ENCODE measurements at places on chromosomes 11 and 22.

- no peak for DNase-seq
These were observed 1010.3 kb upstream of the TENM4 start for GRCh38 chr11:80451105-80451504.

DNA sequence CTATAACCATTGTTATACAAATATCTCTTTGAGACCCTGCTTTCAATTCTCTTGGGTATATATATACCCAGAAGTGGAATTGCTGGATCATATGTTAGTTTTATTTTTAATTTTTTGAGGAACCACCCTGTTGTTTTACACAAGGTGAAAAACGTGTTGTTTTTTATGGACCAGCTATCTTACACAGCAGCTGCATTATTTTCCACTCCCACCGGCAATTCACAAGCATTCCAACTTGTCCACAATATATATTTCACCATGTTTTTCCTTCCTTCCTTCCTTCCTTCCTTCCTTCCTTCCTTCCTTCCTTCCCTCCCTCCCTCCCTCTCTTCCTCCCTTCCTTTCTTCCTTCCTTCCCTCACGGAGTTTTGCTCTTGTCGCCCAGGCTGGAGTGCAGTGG lies 6.3 kb upstream of the APOL5 start:
- DNase-seq = no peak

DNA sequence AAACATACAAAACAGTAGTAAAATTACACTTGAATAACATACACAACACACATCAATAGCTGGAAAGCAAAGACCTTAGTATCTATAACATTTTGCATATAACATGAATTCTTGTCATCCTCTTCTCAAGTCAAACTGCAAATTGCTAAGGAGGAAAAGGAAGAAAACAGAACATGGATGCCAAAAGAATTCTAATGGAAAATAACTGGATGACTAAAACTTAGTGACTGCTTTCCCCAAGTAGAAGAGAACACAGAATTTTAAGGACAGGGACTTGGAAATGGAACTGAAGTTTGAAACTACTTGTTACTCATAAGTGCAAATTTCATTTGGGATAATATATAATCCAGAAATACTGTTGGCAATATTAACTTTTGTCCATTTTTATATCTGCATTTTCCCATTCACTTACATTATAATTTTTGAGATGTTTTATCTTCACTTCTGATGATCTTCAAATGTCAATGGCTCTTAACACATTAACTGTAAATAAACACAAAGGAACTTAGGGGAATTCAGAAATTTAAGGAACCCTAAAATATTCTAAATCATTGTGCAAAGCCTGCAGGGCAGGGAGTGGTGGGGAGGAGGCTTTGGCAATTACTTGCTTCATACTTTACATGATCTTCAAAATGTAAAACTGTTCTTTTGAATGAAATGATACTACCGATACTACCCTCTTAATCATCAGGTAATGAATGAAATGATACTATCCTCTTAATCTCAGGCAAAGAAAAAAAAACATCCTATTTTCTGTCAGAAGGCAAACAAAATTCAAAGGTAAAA lies 9.9 kb downstream of the MTMR2 start:
- no peak for DNase-seq

- DNase-seq = no peak
These were observed 11.1 kb upstream of the CSTF3 start for GRCh38 chr11:33172345-33172744.

DNA sequence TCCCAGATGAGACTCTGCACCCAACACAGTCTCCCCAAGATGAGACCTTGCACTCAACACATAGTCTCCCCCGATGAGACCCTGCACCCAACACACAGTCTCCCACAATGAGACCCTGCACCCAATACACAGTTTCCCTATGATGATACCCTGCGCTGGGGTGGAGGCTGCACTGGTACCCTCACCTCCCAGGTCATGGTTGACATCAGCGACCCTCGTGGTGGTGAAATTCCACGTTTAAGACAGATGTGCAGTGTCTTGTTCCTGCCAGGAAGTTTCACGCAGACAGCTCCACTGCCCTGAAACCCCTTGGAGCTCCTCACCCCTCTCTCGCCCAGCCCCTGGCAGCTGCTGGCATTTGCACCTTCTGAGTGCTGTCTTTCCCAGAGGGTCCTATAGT lies 9.5 kb downstream of the MUC5AC start:
- no peak for DNase-seq
